Gastrocnemius medialis (tissue), 4 donors: ENCODE measurements at places on chromosomes 1 and 21.

GRCh38 chr21:45959182-45959581, 22.4 kb upstream of the COL6A1 start:
- DNase-seq, result no peak

GRCh38 chr1:27351541-27352107, 9.8 kb downstream of the SYTL1 start:
- DNase-seq, result no peak

DNA sequence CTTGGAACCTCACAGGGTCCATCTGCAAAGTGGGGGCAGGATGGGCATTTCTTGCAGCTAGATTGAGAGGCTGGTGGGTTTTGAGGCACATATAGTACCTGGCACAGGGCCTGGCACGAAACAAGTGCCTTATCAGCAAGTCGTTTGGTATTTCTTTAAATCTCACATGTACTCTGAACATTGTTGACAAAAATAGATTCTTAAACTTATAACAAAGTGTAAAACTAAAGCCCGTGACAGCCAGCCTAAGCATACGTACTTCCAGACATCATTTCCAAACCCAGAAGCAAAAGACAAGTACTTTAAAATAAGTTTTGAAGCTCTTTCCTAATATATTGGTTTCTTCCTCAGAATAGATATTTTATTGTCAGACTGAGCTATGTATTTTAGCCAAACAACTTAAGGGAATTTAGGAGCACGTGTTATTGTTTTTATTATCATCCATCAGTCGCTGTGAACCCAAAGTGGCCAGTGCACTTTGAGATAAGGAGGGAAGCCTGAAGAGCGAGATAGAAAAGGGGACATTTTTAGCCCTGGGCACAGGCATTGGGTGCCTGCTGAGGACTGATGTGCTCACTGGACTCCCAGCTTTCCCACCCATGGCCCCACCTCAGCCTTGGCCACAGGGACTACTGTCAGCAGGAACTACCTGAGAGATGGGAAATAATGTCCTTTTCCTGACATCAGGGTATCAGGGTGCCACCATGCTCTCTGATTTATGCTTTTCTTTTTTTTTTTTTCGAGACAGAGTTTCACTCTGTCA, 3.0 kb downstream of the FBLIM1 start:
- DNase-seq, result no peak

- no peak for DNase-seq
Observed at GRCh38 chr1:154884869-154885701, 15.0 kb upstream of the KCNN3 start.

DNA sequence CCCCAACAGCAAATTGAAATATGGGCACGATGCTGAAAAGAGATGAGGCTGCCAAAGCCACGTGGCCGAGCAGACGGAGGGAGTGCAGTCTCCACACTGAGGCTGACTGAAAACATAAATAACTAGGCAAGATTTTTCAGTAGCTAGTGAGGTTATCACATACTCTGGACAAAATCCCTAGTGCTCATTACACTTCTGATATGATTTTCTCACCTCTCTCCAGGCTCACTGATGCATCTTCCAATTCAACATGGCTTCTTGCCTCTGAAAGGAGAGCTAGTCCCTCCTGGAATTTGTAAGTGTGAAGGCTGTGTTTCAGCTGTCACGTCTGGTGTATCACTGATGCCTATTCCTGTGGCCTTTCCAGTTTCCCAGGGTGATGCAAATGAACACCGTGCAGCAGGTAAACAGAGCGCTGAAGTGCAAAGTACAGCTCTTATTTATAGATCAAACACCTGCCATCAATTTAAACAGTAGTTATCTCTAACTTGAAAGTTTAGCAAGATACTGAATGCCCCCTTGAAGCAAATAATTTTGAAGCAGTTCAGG, 656.1 kb downstream of the KIF26B start:
- DNase-seq, result no peak

DNA sequence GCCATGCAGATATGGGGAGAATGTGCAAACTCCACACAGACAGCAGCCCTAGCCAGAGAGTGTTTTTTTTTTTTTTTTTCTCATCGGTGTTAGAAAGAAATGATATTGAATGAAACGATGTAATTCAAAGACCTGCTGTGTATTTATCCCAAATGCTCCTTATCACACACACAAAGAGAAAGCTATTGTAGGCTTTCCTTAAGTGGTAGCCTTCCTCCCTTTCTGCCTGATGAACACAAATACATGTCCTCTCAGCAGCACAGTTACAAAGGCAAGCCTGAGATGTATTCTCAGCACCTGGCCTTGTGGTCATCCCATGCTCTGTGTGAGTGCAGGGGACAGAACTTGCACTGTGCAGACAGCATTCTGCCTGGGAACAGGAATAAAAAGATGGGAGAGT, 93.8 kb downstream of the PLPPR5 start:
- DNase-seq, result no peak

- DNase-seq, result no peak
Observed at GRCh38 chr1:179935909-179936496, 18.6 kb upstream of the CEP350 start.

DNA sequence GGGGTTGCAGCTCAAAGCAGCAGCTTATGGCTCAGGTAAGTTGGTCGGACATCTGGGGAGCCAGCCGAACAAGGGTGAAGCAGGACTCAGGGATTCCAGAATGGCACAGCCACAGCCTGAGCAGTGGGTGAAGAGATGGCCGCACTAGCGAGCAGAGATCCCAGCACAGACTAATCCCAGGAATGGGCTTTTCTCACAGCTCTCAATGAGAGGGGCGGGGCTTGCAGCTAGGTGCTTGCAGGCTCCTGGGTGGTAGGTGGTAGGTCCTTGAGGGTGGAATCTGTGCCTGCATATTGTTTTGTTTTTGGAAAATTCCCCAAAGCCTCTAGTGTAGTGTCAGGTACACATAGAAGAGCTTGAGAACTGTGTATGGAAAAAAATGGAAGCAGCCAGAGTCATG, 9.0 kb downstream of the KIAA0040 start:
- DNase-seq, result no peak

- no peak for DNase-seq
Observed at GRCh38 chr1:29889776-29890175, 653.5 kb downstream of the PTPRU start.

GRCh38 chr1:54965624-54966340, 14.6 kb upstream of the TMEM61 start:
- DNase-seq, result peak; percentile 41

GRCh38 chr1:70090875-70091274, 114.5 kb downstream of the LRRC40 start:
- DNase-seq, result no peak

GRCh38 chr21:17512253-17513213, at the start of gene CXADR:
Gene CXADR, plus strand, starts transcription at chr21:17513043. Its CDS starts 87 bp downstream, at chr21:17513130.
- DNase-seq, result no peak

GRCh38 chr1:186708694-186709097, 28.5 kb upstream of the PTGS2 start:
- no peak for DNase-seq

GRCh38 chr1:206754011-206754410, 16.6 kb upstream of the IL19 start:
- no peak for DNase-seq

GRCh38 chr21:35593000-35593502, 467.3 kb downstream of the SETD4 start:
- no peak for DNase-seq

DNA sequence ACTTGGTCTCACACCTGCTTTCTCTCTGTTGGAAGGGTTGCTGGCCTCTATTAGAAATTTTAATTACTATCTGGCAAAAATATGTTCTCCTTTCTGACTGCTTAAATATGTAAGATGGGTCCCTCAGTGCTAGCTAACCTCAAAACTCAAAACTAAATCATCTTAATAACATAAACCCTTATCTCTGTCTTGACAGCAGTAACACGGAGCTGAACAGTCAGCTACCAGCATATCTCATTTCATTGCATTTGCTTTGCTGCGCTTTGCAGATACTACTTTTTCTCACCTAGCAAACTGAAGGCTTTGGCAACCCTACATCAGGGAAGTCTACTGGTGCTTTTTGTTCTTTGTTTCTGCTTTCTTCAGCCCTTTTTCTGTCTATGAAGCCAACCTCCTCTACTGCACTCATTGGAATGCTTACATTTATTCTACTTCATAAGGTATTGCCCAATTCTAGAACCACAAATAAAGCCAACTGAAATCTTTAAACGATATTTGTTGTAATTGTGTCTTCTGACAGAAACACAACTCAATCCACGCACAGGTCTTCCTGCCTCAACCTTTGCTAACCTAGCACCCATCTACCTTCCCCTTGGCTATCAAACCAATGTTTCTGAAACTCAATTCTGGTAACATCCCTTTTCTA, 95.6 kb downstream of the RERE start:
- no peak for DNase-seq

GRCh38 chr1:115332813-115333608, 5.0 kb downstream of the NGF start:
- peak; percentile 58 for DNase-seq

- DNase-seq, result no peak
Observed at GRCh38 chr1:73662526-73662925, 535.5 kb downstream of the LRRIQ3 start.

DNA sequence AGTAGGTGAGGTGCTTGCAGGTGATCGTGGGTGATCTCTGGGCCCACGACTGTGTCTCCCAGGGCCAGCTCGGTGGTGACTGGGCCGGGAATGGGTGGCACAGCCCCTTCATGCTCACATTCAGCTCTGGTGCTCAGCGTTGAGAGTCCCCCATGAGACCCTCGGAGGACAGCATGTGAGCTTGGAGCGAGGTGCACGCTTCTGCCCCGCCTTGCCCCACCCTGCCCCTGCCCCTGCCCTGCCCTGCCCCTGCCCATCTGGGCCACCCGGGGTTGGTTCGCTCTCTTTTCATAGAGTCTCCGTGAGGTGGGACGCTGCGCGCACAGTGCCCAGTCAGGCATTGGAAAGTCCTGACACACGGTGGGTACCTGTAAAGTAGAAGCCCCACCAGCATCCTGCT, 75.3 kb upstream of the ACTL8 start:
- no peak for DNase-seq

DNA sequence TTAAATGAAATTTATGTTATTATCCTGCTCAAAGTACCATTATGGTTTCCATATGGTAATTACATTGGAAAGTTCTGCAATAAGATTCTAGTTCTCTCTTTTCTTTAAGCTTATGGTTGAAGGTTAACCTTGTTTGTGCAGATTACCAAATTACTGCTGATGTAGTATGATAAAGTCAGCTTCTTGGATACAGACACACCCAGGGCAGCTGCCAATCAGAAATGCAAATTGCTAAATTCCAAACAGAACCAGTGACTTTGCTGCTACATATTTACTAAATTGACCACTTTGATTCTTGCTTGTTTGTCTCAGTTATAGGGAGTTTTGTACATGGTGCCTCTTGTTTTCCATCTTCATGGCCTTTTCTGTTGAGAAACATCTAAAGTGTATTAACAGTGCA, 26.5 kb downstream of the GNAT2 start:
- no peak for DNase-seq

DNA sequence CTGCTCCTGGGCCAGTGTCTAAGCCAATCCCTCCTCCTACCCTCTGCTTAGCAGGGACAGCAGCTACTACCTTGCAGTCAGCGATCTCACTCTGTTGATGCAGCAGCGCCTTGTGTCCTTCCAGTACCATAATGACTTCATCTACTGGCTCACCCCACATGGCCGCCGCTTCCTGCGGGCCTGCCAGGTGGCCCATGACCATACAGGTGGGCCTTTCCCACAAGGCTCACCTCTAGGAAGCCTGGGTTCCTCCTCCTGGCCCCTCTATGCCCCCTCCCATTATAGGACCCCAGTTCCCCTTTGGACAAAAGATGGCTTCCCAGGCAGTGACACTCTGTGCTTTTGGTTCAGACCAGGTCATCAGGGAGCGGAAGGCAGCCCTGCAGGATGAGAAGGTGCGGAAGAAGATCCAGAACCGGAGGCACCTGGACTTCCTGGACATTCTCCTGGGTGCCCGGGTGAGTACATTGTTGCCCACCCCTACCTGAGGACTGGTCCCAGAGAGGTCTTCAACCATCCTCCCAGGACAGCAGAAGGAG, 15.1 kb downstream of the CYP4B1 start:
- DNase-seq, result no peak

DNA sequence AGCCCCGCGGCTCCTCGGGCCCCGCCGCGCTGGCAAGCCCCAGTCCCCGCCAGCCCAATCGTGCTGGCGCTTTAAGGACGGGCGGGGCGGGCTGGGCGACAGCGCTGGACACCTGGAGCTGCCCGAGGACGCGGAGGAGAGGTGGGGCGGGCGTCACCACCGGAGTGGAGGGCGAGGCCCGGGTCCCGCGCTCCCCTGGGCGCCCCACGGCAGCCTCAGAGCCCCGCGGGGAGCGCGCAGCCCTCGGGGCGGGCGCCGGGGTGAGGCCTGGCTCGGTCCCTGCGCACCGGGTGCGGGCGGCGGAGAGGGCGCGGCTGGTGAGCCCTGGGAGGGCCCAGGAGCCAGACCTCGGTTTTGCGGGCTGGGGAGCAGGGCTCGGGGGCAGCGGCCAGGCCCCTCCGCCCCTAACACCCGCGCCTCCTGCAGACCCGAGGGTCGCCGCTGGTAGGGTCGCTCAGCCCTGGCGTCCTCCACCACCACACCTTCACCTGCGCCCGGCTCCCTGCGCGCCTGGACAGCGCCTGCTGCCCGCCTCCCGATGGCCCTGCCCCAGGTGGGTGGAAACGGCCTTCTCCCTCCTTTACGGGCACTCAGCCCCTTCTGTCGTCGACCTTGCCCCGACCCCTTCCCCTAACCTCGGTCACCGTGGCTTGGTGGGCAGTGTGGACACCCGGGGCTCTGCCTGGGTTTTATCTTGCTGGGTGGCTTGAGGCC, at the start of gene TMEM61:
Gene TMEM61, plus strand, starts transcription at position 101 of the 714 bp plus-strand sequence. Its CDS starts 438 bp downstream, at position 539.
- no peak for DNase-seq

DNA sequence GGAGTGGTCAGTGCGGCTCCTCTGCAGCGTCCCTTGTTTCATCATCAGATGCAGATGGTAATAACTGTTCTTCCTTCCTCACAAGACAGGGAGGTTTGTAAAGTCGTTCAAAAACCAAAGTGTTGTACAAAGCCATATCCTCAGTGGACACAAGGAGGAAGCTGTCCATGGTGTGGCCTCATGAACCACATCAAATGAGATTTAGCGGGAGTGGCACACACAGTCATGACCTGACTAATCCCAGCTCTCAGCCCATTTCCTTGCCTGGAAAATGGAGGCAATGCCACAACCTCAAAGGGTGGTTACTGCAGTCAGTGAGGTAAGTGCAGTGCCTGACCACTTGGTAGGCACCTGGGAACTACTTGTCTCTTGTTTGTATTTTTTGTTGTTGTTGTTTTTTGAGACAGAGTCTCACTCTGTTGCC, 13.4 kb downstream of the ENTREP3 start:
- DNase-seq, result no peak

DNA sequence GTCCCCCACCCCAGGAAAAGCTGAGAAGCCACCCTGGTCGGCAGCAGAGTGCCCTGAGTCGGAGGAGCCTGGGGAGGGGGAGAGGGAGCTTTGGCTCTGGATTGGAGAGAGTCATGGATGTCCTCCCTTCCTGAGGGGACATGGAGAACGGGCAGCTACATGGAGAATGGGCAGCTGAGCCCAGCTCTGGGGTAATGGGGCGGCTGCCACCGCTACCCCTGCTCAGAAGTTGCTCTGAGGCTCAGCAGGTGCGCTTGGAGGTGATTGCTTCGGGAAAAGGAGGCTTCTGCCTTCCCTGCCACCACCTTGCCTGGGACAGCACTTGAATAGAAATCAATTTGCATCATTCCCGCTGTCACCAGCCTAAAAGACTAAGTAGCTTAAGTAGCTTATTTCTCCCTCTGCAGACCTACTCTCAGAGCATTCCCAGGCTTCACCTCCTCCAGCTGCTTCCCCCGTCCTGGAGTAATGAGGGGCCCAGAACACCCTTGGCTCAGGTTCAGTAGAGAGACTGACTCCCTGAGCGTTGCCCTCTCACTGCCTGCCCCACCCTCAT, 8.3 kb downstream of the DISP3 start:
- no peak for DNase-seq
